AG04449 (cell line): ENCODE measurements at places on chromosomes 1 and 21.

DNA sequence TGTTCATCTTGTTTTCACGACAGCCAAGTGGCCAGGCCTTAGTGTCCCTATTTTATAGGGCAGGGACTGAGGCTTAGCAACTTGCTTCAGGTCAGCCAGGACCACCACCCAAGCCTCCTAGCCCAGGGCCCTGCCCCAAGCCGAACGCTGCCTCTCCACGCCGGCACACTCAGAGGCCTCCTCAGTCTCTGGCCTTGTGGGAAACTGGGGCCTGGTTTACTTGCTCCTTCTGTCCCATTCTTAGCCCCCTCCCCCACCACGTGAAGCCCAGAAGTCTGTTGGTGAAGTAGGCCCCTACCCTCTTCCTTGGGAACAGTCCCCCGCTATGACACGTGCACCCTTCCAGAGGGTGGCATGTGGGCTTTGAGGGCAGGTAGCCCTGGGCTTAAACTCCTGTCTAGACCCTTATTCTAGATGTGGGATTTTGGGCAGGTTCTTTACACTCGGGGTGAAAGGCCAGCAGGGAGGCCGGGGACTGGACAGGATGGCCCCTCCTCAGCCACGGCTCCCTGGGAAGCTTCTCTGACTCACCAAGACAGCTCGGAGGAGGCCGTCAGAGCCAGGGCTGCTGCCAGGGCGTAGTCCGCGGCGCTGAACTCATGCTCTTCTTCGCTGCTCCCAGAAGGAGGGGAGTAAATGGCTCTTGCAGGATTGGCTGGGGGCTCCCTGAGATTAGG is 4.3 kb downstream of the MYOM3 start:
- DNase-seq = no peak

DNA sequence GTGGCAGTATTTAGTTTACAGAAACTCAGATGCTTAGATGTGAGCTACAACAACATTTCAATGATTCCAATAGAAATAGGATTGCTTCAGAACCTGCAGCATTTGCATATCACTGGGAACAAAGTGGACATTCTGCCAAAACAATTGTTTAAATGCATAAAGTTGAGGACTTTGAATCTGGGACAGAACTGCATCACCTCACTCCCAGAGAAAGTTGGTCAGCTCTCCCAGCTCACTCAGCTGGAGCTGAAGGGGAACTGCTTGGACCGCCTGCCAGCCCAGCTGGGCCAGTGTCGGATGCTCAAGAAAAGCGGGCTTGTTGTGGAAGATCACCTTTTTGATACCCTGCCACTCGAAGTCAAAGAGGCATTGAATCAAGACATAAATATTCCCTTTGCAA is 59.7 kb upstream of the ZNF326 start:
- DNase-seq = no peak

DNA sequence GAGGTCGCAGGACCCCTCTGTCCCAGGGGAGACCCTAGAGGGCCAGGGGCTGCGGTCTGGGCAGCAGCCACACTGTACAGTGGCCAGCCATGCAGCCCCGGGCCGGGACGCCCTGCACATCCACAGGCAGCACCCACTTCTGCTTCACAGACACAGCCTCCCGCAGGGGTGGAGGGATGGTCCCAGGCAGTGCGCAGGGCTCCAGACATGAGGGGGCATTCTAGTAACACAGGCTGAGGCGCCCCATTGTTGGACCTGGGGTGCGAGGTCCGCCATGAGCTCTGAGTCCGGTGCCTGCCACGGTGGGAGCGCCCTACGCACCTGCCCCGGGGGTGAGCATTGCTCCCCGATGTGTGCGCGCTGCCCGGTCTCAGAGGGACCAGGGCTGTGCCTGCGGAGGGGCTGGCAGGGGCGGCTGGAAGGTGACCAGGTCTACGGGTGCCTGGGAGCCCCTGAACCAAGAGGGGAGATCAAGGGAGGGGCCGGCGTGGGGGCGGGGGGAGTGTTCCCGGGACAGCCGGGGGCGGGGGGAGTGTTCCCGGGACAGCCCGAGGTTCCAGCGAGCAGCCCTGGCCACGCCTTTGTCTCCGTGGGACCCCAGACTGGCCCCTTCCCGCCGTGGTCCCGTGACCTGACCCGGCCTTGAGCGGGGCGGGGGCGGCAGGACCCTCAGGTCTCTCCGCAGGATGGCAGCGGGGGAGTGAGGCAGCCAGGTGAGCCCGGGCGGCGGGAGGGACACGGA is 4.5 kb downstream of the MMEL1 start:
- no peak for DNase-seq

- DNase-seq = no peak
These were observed 63.4 kb upstream of the L1TD1 start for GRCh38 chr1:62131093-62131725.

DNA sequence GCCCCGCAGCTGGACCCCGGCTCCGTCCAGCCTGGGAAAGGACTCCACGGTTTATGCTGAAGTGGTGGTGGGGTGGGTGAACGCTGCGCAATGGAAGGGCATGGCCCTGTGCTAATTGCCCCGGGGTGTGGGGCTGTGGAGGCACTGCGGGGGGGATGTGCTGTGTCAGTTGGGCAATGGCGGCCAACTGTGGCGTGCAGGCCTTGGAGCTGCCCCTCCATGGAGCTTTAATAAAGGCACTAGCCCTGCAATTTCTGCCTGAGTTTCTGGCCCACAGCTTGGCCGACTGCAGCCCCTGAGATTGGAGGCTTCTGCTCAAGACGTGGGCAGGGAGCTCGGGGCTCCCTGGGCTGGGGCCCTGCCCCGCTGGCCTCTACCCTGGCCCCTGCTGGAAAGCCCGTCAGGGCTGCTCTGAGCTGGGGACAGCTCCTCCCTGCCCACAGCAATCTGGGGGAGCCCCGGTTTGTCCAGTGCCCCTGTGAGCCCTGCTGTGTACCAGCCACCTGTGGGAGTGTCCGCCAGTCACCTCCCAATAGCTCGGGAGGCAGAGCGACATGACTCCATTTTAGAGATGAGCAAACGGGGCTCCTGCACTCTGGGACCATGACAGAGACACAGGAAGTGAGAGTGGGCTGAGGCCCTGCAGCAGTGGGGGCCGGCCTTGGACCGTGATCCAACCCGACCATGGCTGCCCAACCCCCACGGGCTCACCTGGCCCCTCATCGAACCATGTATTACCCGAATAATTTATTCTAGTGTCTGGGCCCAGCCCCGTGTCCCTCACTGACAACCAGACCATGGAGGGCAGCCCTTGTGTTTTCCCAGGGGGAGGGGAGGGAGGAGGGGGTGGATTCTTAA is 8.7 kb upstream of the TNFRSF14 start:
- DNase-seq = no peak

GRCh38 chr1:66931590-66931989 is 6.8 kb downstream of the MIER1 start:
- DNase-seq = no peak

DNA sequence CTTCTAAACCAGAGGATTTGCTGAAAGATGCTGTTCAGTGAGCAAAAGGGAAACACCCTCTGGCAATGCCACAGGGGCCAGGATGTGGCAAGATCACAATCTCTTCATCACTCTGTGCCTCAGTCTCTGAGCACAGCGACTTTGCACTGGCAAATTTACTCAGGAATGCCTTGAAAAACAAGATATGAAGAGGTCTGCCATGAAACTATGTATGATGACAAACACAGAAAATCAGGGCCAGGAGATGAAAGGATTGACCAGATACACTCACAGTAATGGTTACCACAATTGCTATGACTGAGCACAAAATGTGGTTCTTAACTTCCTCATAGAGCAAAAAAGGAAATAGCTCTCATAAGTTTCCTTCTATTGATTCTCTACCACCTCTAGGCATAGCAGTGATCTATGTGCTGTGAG is 5.8 kb downstream of the TTC13 start:
- DNase-seq = no peak

- DNase-seq = no peak
These were observed 221.5 kb upstream of the SGIP1 start for GRCh38 chr1:66312271-66312990.

- DNase-seq = no peak
These were observed 32.8 kb upstream of the GREM2 start for GRCh38 chr1:240644732-240645131.
